Activated CD4-positive, alpha-beta memory T cell treated with anti-CD3 and anti-CD28 coated beads, Interleukin-2, amount 10 ng/mL, durations not matched to agents 7 days and 5 days (primary cell): ENCODE measurements at places on chromosomes 6 and 20. TPM values are rescaled to one million over a fixed set of nuclear protein-coding genes. Genes with fewer than 3 reads are reported as not detected.

DNA sequence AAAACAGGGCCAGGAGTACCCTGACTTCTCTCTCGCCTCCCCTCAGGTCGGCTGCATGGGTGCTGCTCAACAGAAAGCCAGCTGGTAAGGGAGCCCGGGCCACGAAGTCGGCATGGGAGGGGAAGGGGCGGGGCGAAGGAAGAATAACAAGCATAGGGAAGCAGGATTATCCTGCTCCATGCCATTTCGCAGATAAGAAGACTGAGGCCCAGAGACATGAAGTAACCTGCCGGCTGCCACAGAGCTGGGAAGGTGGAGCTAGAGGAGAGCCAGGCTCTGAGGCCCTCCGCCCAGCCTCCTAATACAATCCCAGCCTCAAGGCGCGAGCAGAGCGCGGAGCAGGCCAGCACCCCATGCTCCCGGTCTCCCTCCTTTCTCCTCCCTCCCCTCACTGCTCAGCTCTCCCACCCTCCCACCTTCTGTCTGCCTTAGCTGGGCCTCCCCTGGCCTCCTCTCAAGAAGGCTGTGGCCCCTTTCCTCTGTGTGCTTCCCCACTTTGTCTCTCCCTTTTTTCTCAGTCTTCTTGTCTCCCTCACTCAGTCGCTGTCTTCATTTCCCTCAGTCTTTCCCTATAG, 13.2 kb upstream of the HMGA1 start:
- H3K36me3 ChIP-seq: no peaks in the 10 kb centered on the region
- no peak for DNase-seq
- H3K27ac ChIP-seq: peak overlapping the region; percentile 48
- H3K4me3 ChIP-seq: no peak overlapping the region
- peaks cover 29% of the 10 kb centered on the region for H3K4me1 ChIP-seq

DNA sequence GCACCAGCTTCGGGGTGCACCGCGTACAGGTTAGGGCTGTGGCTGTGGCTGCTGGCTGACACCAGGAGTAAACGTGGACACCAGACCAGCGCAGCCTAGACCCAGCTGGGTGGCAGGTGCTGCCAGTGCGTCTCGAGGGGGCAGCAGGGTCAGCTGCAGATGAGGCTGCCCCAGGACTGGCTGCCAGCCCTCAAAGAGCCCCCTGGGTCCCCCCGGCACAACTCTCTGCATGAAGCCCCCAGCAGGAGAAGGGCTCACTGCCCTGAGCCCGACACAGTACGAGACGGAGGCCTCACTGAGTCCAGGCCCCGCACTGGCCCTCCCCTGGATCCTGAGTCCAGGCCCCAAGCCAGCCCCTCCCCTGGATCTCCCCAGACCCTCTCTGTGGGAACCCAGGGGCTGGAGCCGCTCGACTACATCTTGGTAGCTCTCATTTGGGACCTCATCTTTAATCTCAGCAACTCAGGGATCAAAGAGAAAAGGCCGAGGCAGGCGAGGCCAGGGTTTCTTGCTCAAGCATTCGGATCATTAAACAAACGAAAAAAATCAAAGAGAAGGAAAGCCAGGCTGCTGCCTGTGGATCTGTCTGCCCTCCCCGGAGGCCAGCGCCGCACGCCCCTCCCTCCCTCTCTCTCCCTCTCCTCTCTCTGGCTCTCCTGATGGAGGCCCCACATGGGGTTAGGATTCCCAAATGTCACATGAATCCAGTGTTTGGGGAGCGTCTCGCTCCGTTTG, 7.0 kb upstream of the NKAIN4 start:
- H3K27me3 ChIP-seq: peaks cover 14% of the 10 kb centered on the region
- H3K36me3 ChIP-seq: no peaks in the 10 kb centered on the region
- H3K4me3 ChIP-seq: no peak overlapping the region

- no peak for DNase-seq
- H3K4me3 ChIP-seq: no peak overlapping the region
Observed at GRCh38 chr20:10318291-10319024, 99.8 kb downstream of the SNAP25 start.

The ZNF391 gene
- total RNA-seq: 1.6 TPM

The NINL gene
- 2.5 TPM for total RNA-seq

The SLC17A9 gene
- total RNA-seq: 5.8 TPM
